ENCODE measurements at places on chromosomes 12 and 14.

DNA sequence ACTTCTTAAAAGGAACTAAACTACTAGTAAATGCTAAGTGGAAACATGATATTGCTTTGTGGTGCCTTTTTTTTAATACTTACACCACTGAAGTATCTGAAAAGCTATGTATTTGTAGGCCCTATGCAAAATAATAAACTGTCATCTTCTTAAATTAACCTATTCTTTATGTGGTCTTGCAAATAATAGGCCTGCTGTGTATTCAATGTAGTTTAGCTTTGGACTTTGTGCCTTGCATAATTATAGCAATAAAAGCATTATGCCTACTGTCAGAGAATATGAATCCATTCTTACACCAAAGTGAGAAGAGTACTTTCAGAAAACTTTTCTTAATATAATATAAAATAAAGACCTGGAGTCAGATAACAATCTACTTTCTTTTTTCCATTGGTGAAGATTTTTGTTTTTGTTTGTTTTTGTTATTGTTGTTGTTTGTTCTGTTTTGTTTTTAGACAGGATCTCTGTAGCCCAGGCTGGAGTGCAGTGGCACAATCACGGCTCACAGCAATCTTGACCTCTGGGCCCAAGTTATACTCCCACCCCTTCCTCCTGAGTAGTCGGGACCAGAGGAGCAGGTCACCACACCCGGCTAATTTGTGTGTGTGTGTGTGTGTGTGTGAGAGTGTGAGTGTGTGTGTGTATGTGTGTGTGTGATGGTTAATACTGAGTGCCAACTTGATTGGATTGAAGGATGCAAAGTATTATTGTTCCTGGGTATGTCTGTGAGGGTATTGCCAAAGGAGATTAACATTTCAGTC is 213.8 kb downstream of the SLC6A15 start:
- no peak for DNase-seq

DNA sequence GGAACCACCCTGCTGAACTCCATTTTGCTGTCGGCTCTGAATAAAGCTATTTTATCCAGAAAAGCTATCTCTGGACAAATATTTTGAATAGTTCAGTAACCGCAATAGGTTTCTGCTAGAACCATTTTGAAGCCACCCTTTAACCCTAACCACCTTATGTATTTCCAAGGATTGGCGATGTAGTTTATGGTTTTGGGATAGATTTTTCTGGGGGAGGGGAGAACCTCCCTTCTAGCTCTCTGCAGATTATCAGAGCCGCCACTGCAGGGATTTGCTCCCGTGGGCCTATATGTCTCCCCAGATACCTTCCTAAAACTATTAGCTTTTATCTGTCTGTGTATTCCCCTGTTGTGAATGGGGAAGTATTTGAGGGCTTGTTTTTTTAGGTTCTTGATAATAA is 1.8 kb upstream of the TUBA1B start:
- DNase-seq = no peak

DNA sequence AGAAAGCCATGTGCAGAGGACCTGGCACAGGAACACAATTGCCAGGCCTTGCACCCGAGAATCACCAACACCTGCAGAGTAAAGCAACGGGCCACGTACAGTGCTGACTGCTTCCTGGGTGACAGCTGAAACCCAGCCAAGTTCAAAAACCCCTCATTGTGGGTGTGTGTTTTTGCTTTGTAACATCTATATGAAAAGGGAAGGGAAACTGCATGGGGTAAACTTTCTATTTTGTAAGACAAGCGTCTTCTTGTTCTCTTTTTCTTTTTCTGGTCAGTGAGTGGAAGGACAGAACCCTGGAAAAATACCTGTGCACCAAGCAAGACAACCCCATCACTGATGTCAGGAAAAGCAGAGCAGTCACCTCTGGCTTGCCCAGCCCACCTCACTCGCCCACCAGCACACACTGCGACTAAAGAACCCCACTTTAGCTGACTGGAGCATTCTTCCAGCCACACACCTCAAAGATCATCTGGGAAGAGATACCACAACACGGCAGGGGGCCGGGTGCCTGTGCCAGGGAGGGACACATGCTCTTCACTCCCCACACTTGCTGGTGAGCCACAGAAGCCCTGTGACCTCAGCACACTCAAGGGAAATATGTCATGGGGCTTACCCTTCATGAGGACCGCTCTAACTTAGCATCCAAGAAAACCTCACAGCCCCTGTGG is 172.3 kb downstream of the NDUFA12 start:
- DNase-seq = peak; percentile 85

GRCh38 chr12:69071091-69071370 is 138.1 kb upstream of the CPM start:
- no peak for DNase-seq

- DNase-seq = no peak
Observed at GRCh38 chr14:98928418-98928817, 343.6 kb downstream of the BCL11B start.

DNA sequence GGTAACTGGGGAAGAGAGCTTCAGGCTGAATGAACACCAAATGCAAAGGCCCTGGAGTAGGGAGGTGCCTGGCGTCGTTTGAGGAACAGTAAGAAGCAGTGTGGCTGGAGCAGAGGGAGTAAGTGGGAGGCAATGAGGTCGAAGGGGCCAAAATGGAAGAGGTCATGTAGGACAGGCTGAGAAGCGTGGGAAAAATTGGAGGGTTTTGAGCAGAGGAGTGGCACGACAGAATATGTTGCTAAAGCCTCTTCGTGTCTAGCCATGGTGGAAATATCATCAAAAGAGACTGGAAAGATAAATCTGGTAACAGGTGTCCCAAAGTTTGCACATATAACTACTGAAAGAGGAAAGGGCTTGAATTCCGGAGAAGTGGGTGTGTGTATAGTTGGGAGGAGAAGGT is 1.9 kb downstream of the TRIM9 start:
- no peak for DNase-seq

- DNase-seq = no peak
Observed at GRCh38 chr12:101567918-101568317, 26.9 kb upstream of the MYBPC1 start.

DNA sequence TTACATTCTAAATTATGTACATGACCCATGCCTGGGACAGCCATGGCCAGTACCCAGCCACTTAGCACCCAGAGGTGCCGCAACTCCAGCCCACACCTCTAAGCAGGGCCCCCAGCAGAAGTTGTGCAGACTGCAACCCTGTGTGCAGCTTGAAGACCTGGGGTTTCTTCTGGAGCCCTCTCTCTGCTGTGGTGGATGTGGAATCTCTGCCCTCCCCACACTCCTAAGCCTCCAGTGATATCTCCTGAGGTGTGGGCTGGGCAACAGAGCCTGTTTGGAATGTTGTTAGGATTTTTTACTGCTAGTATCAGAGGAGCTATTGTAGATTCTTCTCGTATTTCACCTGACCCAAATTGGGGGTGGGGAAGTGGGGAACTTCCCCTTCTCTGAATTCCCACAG is 59.4 kb upstream of the TUNAR start:
- DNase-seq = no peak

- DNase-seq = no peak
Observed at GRCh38 chr14:40452674-40453073, 1020.4 kb upstream of the FBXO33 start.

DNA sequence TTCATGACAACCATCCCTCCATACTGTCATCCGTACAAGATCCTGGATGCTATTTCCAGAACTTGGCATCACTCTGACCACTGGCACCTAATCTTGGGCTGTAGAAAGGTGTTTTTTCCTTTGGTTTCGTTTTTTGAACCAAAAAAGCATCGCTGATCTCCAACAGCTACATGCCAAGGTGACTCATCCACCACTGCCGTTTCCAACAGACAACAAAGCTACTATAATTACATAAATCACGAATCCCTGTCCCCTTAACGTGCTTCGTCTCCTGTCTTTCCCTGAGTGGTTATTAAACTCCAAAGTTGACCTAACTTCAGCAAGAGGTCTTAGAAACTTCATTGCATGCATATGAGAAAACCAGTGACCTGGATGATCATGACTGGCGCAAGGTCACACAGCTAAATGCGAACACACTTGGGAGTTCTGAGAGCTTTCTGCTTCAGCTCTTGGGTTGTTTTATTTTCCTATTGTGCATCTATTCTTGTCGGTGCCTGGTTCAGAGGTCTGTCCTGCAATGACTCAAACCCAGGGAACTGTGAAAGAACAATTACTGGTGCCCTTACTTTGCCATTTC is 99.9 kb downstream of the PPM1H start:
- no peak for DNase-seq

DNA sequence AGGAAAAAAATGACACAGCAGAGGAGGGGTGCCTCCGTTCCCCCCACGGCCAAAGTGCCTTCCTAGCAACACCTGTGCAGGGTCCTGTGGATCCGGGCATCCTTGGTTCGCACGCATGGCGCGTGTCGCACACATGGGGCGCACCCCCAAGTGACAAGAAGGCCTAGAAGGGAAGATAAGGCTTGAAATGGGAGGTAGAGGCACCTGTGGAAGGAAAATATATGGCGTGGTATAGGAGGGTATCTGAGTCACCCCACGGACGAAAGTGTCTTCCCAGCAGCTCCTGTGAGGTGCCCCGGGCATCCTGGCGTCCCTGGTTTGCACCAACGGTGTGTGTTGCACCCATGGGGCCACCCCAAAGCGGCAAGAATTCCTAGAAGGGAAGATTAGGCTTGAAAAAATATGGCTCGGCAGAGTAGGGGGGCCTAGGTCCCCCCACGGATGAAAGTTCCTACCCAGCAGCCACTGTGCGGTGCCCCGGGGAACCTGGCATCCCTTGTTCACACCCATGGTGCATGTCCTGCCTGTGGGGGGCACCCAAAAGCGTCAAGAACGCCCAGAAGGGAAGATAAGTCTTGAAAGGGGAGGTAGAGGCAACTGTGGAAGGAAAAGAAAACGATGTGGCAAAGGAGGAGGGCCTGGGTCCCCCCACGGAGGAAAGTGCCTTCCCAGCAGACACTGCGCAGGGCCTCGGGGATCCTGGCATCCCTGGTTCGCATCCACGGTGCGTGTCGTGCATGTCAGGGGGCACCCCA is 280.0 kb downstream of the ALG10 start:
- DNase-seq = no peak

DNA sequence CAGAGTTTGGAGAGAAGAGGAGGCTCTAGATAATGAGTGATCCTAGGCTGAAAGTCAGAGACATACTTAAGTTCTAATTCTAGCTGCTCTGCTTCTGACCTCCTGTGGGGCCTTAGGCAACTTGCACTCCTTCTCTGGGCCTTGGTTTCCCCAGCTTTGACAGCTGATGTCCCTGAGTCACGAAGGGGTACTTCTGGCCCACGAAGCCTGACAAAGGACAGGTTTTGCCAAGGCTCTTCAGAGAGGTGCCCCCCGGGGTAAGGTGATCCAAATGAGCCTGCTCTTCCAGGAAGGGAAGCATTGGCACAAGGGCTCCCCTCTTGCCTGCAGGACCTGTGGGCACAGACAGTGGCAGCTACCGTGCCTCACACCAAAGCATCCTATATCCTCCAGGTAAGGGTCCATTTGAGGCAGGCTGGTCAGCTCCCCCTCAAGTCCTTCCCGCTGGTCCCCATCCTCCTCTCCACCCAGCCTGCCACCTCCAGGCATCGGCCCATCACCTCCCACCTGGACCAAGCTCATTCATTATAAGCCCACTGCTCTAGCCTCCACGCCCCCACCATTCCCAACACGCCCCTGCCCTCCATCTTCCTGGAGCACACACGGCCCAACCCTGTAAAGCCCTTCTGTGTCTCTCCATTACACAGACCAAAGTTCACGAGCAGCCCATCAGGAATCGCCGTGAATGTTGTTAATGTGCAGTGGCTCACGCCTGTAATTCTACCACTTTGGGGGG is 1.9 kb upstream of the PPP1R13B start:
- no peak for DNase-seq

DNA sequence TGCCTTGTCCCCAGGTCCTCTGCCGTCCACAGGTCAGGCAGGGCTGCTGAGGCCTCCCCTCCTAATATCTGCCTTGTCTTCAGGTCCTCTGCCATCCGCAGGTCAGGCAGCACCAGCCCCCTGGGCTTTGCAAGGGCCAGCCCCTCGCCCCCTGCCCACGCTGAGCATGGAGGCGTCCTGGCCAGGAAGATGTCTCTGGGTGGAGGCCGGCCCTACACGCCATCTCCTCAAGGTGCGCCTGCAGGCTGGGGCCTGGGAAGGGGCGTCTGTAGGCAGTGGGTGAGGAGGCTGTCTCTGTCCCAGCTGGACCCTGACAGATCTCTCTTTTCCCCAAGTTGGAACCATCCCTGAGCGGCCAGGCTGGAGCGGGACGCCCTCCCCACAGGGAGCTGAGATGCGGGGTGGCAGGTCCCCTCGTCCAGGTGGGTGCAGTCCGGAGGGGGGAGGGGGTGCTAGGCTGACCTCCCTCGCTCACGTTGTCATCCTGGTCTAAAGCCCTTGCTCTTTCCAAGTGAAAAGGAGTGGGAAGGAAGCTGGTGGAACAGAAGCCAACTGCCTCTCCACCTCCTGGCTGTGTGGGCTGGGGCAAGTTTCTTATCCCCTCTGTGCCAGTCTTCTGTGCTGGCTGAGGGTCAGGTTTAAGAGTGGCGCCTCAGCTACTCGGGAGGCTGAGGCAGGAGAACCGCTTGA is 13.9 kb upstream of the PUS1 start:
- no peak for DNase-seq

GRCh38 chr12:37565112-37565511 is 751.5 kb upstream of the ALG10B start:
- DNase-seq = no peak

- no peak for DNase-seq
Observed at GRCh38 chr12:104534162-104534856, 77.6 kb downstream of the CHST11 start.

- DNase-seq = no peak
Observed at GRCh38 chr12:91985002-91985787, 160.5 kb downstream of the BTG1 start.

DNA sequence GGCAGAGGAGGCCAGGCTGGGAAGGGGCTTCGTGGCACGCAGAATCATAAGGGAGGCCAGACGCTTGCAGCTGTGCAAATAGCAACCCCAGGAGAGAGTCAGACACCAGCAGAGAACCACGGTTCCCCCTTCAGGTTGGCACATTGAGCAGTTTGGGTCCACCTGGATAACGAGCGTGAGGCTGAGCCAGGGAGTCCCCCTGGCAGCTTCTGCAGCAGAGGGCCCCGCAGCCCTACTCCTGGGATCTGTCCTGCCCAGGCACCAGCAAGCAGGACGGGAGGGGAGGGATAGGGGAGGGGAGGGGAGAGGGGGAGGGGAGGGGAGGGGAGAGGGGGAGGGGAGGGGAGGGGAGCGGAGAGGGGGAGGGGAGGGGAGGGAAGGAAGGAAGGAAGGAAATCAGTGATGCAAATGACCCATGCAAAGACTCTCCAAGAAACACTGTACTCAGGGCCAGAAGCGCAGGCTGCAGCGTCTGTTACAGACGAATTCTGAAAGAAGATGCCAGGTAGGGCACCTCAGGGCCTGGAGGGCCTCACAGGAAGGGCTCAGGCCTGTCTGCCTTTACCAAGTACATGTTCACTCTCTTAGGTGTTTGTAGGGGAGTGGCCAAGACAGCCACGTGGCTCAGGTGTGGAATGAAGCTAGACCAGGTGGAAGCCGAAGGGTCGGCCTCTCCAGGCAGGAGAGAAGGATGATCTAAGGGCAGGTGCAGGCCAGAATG is 32.3 kb upstream of the MMP17 start:
- no peak for DNase-seq
